Activated naive CD4-positive, alpha-beta T cell treated with anti-CD3 and anti-CD28 coated beads for 36 hours (primary cell): ENCODE measurements at places on chromosomes 1 and 21. TPM values are rescaled to one million over a fixed set of nuclear protein-coding genes. Genes with fewer than 3 reads are reported as not detected.

Gene SCMH1
- 17.8 TPM for total RNA-seq

Gene SPRR2E
- total RNA-seq = not detected

Gene NKAIN1
- total RNA-seq = not detected

GRCh38 chr1:93845538-93846205 lies 33.3 kb downstream of the DNTTIP2 start:
- no peaks in the 10 kb centered on the region for H3K27me3 ChIP-seq
- peaks cover 2% of the 10 kb centered on the region for H3K36me3 ChIP-seq
- peak overlapping the region; percentile 92 for H3K27ac ChIP-seq

DNA sequence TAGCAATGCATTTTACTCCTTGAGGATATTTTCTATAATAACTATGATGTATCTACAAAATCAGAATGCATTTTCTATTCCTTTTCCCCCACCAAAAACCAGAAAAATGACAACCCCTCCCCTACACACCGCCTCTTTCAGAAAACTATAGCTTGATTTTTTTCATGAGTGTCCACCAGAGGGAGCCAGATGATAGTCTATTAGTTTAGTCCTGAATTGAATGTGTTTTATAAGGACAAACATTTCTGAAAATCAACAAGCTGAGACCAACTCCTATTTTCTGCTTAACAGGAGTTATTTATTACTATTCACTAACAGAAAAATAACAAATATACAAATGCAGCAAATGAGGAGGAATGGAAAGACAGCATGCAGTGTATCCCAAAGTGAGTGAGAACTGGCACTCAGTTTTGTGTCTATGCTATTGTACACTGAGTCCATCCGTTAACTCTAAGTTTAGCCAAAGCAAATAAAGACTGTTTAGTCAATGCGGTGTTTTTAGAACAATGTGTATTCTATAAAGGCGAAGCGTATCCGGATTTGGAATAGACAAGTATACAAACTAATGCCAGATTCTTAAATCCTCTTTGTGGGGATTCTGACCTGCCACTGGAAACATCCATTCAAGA lies 182.6 kb downstream of the VAV3 start:
- no peak overlapping the region for H3K27ac ChIP-seq
- no peak overlapping the region for H3K4me3 ChIP-seq
- peaks cover 23% of the 10 kb centered on the region for H3K4me1 ChIP-seq
- H3K36me3 ChIP-seq = no peaks in the 10 kb centered on the region
- peak; percentile 59 for DNase-seq

GRCh38 chr1:47761974-47762373 lies 235.2 kb downstream of the TRABD2B start:
- no peak for DNase-seq
- no peaks in the 10 kb centered on the region for H3K36me3 ChIP-seq

- H3K36me3 ChIP-seq = no peaks in the 10 kb centered on the region
- H3K27ac ChIP-seq = no peak overlapping the region
These were observed 43.2 kb upstream of the ZNF281 start for GRCh38 chr1:200452850-200453552.

DNA sequence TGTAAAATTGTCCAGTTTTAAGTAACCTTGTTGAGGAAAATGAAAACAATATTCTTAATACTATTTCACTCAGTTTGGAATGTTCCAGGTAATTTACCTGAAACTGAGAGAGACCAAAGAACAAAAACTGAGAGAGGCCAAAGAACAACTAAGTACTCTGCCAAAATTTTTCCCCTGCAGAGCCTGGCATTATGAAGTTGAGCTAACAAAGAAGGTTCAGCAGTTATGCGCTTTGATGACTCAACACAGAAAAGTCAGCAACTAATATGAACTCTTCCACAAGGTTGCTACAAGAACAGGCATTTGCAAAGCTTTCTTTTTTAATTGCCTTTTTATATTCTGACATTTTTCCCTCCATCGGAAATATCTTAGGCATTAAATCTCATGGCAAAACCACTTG lies 270.9 kb downstream of the CHRM3 start:
- H3K27me3 ChIP-seq = no peaks in the 10 kb centered on the region
- no peak overlapping the region for H3K4me3 ChIP-seq
- DNase-seq = no peak
- H3K4me1 ChIP-seq = peaks cover 2% of the 10 kb centered on the region
- no peaks in the 10 kb centered on the region for H3K36me3 ChIP-seq
